ENCODE measurements at places on chromosomes 7 and 10.
A peak's percentile ranks its signal among the peaks of the same experiment; 100 is the strongest.

GRCh38 chr7:151688236-151688780 is 168.6 kb upstream of the RHEB start:
- no peak for DNase-seq

DNA sequence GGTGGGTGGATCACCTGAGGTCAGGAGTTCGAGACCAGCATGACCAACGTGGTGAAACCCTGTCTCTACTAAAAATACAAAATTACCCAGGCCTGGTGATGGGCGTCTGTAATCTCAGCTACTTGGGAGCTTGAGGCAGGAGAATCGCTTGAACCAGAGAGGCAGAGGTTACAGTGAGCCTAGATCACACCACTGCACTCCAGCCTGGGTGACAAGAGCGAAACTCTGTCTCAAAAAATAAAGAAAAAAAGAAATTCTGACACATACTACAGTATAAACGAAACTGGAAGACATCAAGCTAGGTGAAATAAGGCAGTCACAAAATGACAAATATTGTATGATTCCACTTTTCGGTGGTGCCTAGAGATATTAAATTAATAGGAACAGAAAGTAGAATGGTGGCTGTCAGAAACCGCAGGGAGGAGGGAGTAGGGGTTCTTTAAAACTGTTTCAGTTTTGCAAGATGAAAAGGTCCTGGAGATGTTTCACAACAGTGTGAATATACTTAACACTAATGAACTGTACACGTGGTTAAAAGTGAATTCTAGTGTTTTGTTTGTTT is 23.2 kb downstream of the PILRA start:
- peak; percentile 25 for DNase-seq

GRCh38 chr10:30169342-30169741 is 110.0 kb upstream of the JCAD start:
- DNase-seq: no peak

- DNase-seq: no peak
Measured at GRCh38 chr10:44030738-44031137, 354.2 kb downstream of the CXCL12 start.

All from activated T-helper 1 cell treated with anti-CD3 and anti-CD28 coated beads, Interleukin-2, amount 50 U/mL, for 16 hours (primary cell).